GM12864 (cell line): ENCODE measurements at places on chromosomes 11 and 22.
A peak's percentile ranks its signal among the peaks of the same experiment; 100 is the strongest.

GRCh38 chr11:22976146-22976545 lies 115.9 kb upstream of the CCDC179 start:
- DNase-seq: no peak

DNA sequence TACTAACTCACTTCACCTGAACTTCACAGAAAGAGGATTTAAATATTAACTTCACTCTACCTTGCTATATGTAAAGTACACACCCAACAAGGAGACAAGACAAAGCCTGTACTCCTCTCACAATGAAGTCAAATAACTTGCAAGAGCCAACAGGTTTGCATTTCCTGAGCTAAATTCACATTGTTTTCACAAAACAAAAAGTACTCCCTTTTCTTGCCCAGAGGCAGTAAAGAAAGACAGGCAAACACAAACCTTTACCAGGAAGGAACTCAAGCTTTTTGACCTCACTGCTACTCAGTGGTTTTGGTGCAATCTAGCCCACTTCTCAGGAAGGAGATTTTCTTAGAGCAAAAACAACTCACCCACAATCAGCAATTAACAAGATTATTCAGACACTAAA lies 15.7 kb downstream of the USP28 start:
- no peak for DNase-seq

DNA sequence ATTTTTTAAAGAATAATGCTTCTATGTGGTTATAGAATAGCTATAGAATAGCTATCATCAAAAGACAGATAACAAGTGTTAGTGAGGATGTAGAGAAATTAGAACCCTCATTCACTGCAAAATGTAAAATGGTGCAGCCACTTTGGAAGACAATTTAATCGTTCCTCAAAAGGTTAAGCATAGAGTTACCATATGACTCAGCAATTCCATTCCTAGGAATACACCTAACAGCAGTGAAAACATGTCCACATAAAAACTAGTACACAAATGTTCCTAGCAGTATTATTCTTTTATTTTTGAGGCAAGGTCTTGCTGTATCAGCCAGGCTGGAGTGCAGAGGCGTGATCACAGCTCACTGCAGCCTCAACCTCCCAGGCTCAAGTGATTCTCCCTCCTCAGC lies 34.0 kb downstream of the RTL6 start:
- no peak for DNase-seq

- DNase-seq: no peak
These were observed 6.6 kb upstream of the SNX32 start for GRCh38 chr11:65826984-65827735.

DNA sequence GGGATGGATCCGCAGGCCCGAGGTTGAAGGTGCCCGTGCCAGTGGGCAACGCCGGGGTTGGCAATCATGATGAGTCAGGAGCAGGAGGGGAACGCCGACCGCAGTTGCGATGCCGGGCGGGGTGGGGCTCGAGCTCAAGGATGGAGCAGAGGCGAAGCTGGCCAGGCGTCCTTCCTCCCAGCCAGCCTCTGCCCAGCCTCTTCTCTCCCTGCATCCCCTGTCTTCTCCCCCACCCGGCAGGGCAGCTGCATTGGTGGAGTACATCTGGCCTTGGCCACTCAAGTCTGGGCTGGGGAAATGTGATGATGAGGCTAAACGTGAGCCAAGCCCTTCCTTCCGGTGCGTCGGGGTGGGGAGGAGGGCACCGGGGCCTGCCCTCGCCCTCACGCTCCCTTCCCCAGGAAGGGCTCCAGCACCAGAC lies 3.9 kb downstream of the IFITM10 start:
- DNase-seq: no peak

GRCh38 chr11:57815476-57815875 lies 53.9 kb downstream of the CTNND1 start:
- peak; percentile 25 for DNase-seq

DNA sequence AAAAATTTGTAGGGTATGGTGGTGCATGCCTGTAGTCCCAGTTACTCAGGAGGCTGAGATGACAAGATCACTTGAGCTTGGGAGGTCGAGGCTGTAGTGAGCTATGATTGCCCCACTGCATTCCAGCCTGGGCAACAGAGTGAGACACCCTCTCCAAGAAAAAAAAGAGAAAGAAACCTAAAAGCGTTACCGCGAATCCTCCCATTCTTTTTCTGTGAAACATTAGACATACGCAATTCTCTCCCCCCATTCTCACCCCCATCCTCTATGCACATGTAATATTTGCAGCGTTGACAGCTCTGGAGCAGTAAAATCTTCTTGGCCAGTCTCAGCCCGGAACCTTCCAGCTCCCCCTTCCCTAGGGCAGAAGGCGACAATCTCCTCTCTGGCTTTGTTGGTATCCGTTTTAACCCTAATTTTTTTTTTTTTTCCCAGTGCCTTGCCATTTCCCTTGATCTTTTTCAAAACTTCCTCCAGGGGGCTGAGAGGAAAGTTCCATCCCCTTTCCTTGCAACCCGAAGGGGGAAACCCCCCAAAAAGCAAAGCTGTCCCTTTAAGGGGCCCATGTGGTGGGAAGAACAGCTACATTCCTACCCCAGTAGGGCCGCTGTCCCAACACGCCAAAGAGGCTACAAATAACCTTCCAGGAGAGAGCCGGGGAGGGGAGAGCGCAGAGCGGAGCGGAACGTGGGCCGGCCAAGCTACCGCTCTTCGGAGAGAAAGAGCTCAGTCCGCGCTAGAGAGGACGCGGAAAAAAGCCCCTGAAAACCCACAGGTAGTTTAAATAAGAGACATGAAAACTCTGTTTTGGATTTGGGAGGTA lies 1.9 kb downstream of the LRP4 start:
- DNase-seq: no peak

DNA sequence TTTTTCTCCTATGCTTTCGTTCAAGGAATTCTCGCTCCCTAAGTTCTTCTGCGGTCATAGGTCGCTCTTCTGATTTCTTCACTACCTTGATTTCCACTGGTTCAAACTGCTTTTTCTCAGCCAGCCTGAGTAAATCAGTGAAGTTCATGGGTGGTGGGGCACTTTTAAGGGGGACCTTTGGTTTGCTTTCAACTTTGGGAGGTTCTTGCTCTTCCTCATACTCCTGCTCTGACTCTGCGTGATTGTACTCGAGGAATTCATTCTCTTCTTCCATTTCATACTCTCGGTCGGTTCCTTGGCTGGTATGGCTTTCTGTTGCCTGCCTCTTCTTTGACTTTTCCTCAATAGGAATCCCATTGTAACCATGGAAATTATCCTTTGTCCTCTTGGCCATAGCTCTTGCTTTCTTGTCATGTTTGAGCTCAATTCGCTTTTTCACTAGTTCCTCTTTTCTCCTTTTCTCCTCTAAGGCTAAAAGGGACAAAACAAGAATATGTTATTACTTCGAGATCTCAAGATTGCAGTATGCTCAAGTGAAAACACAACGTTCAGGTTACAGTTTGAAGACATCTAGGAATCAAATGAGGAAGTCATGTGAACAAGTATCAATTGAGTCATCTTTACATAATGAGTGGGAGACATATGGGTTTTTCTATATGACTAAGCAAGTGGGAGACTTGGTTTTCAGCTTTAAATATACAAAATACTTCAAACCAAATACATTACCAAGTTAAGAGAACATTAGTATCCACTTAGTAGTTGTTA lies 16.2 kb downstream of the MISFA start:
- DNase-seq: peak; percentile 67

GRCh38 chr22:27250418-27250817 lies 551.1 kb downstream of the MN1 start:
- DNase-seq: no peak

DNA sequence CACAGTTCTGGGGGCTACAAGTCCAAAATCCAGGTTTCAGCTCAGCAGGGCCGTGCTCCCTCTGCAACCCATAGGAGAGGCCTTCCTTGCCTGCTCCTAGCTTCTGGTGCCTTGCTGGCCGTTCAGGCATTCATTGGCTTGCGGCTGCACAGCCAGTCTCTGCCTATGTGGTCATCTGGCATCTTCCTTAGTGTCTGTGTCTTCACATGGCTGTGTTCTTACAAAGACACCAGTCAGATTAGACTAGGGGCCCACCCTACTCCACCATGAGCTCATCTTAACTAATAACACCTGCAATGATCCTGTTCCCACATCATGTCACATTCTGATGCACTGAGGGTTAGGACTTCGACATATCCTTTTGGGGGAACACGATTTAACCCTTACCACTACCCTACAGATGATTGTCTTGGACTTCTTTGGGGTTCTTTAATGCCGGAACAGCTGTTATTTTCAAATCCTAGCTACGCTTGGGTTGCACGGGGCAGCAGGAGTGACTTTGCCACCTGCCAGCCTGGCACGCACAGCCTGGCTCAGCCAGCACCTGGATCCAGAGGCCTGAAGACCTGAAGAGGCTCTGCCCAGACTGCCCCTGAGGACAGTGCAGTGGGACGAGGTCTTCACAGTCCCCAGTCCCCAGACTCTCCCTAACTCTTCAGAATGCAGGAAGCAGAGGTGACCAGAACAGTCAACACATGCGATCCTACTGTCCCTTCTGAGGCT lies 7.7 kb upstream of the NEAT1 start:
- DNase-seq: no peak
